ENCODE measurements at places on chromosomes 13 and 19.
A peak's percentile ranks its signal among the peaks of the same experiment; 100 is the strongest.

GRCh38 chr13:70173598-70173959, 65.3 kb upstream of the KLHL1 start:
- DNase-seq: no peak

DNA sequence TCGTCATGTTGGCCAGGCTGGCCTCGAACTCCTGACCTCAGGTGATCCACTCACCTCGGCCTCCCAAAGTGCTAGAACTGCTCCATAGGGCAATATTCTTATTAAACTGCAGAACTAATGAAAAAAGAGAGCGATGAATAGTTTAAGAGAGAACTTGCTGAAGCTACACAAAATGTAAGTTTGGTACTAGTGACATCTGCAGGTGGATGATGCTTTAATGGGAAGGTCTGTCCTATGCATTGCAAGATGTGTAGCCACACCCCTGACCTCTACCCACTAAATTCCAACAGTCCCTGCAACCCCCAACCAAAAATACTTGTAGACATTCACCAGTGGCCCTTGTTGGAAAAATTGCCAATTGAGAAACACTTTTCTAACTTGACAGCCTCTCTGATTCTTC, 117.8 kb downstream of the NALCN start:
- no peak for DNase-seq

- no peak for DNase-seq
Observed at GRCh38 chr19:48473161-48473966, 4.2 kb downstream of the CYTH2 start.

DNA sequence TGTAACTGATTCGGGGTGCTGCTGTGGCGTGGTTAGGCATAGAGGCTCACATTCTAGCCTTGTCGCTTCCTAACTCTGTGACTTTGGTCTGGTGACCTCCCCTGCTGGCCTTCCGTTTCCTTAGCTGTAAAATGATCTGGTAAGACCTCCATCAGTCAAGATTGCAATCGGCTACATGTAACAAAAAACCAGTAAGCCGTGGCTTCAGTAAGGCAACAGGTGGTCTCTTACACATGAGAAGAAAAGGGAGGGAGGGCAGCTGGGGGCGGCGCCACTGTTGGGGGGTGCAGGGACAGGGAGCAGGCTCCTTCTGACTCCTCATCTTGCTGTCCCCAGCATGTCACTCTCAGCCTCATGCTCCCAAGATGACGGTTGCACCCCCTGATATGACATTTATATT, 148.0 kb downstream of the SIPA1L3 start:
- no peak for DNase-seq

DNA sequence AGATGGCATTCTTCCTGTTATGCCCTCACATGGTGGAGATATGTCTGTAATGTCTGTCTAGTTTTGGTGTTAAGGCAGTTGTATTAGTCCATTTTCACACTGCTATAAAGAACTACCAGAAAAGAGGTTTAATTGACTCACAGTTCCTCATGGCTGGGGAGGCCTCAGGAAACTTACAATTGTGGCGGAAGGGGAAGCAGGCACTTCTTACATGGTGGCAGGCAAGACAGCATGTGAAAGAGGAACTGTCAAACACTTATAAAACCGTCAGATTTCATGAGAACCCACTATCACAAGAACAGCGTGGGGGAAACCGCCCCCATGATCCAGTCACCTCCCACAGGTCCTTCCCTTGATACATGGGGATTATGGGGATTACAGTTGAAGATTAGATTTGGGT, 3.2 kb downstream of the ZNF441 start:
- DNase-seq: no peak

GRCh38 chr13:59346999-59347723, 816.6 kb downstream of the DIAPH3 start:
- DNase-seq: no peak

GRCh38 chr13:49833402-49833801, 40.9 kb upstream of the KPNA3 start:
- DNase-seq: no peak

DNA sequence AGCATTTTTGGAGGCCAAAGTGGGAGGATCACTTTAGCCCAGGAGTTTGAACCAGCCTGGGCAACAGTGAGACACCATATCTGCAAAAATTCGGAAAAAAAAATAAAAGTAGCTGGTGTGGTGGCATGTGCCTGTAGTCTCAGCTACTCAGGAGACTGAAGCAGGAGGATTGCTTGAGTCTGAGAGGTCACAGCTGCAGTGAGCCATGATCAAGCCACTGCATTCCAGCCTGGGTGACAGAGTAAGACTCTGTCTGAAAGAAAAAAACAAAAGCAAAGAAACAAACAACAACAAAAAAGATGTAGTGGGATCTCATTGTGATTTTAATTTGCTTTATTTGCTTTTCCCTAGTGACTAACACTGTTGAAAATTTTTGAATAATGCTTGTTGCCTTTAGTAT, 394.7 kb upstream of the KLHL1 start:
- no peak for DNase-seq

GRCh38 chr13:41610404-41610803, 153.1 kb downstream of the RGCC start:
- peak; percentile 73 for DNase-seq

- DNase-seq: no peak
Observed at GRCh38 chr19:10442698-10443097, 22.4 kb downstream of the PDE4A start.

DNA sequence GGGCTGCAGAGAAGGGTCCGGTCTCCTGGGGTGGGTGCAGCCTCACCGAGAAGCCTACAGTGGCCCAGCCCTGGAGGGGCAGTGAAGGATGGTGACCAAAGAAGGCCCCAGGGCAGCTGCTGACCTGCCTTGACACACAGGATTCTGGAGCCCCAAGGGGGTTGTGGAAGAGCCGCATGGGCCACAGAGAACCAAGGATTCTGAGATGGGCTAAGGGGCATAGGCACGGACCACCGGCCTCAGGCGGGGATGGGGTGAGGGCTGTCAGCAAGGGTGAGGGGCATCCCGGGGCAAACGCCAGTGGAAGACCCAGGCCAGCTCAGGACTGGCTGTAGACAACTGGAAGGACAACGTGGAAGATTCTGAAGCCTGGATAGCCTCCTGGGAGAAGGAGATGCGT, 151.6 kb downstream of the TEX29 start:
- DNase-seq: no peak

DNA sequence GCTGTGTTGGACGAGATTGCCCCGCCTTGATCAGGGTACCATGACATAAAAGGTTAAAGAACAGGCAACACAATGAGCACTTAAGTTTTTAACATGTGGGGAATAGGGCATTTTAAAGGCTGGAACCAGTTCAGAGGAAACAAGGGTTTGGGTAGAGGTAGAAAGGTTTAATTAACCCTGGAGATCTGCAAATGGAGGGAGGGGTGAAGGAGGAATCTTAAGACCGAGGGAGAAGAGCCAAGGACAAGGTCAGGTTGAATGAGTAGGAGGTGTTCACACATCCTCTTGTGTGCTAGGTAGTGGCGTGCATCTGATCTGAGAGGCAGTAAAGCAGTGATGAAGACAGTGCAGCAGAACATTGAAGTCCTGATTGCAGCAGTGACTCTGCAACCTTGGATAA, 28.5 kb downstream of the SKA3 start:
- DNase-seq: no peak

GRCh38 chr19:23527797-23528196, 132.5 kb upstream of the ZNF91 start:
- no peak for DNase-seq

DNA sequence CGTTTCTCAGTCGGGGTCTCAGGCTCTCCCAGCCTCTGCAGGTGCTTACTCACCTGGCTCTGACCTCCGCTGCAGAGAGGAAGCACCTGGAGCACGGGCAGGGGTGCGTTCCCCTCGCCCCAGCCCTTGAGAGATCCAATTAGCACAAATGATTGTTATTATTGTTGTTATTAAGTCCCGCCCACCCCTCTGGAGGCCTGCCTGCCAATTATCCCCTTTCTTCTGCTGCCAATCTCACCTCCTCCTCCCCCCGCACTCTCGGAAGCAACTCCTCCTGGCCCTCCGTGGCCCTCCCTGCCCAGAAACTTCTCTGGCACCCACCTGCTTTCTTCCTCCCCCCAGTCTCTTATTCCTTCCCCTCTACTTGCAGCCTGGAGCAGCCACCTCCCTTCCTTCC, 8.8 kb downstream of the ZNF787 start:
- peak; percentile 20 for DNase-seq

- no peak for DNase-seq
Observed at GRCh38 chr19:17765069-17765618, 13.9 kb downstream of the FCHO1 start.

DNA sequence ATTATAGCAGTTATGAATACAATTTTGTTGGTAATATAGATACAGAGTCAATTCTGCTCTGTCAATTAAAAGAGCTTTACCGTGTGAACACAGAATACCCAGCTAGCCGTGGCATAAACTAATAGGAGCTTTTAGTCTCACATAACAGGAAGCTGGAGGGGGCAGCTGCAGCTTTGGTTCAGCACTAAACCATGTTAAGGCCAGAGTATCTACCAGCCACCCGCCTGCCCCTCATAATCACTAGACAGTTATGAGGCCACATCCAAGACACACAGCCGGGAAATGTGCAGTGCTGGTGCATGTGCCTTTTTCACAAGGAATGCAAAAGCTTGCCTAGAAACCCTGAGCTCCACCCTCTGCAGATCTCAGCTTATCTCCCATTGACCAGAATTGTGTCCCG, 62.3 kb downstream of the SGCG start:
- DNase-seq: no peak

DNA sequence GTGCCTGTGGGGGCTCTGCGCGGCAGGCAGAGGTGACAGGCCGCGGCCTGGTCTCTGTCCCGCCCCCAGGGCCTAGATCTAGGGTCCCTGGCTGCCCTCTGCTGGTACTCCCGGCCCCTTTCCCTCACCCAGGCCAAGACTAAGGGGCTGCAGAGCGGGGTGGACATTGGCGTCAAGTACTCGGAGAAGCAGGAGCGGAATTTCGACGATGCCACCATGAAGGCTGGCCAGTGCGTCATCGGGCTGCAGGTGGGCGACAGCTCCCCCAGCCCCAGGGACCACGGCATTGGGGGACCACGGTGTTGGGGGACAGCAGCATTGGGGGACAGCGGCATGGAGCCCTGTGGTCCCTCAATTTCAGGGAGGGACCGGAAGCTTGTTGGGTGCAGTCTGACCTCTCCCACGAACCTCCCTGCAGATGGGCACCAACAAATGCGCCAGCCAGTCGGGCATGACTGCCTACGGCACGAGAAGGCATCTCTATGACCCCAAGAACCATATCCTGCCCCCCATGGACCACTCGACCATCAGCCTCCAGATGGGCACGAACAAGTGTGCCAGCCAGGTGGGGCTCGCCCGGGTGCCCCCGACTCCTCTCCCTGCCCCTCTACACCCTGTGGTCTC, 3.8 kb upstream of the ABCA7 start:
- no peak for DNase-seq

GRCh38 chr13:107329991-107330390, 762.1 kb upstream of the ARGLU1 start:
- peak; percentile 16 for DNase-seq

GRCh38 chr19:17553256-17553655, 2.2 kb upstream of the COLGALT1 start:
- DNase-seq: no peak
